ENCODE measurements at places on chromosomes 1 and 21.
A peak's percentile ranks its signal among the peaks of the same experiment; 100 is the strongest.

GRCh38 chr1:47849005-47849521 lies 148.1 kb downstream of the TRABD2B start:
- DNase-seq = no peak

DNA sequence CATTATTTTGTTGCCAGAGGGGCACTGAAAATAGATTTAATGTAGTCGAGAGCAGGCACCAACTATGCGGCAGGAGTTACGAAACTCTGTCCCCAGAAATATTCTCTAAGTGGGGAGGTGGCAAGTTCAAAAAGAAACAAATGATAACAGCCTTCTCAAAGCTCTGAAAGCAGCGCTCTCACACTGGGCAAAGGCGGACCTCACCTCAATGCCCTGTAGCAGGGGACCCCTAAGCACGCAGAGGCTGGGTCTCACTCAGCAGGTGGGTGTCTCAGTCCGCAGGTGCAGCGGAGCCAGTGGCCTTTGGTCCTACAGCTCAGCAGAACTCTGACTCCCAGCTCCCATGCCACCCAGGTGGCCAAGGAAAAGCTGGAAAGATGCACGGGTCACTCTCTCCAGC lies 21.8 kb upstream of the TMPRSS2 start:
- no peak for DNase-seq

DNA sequence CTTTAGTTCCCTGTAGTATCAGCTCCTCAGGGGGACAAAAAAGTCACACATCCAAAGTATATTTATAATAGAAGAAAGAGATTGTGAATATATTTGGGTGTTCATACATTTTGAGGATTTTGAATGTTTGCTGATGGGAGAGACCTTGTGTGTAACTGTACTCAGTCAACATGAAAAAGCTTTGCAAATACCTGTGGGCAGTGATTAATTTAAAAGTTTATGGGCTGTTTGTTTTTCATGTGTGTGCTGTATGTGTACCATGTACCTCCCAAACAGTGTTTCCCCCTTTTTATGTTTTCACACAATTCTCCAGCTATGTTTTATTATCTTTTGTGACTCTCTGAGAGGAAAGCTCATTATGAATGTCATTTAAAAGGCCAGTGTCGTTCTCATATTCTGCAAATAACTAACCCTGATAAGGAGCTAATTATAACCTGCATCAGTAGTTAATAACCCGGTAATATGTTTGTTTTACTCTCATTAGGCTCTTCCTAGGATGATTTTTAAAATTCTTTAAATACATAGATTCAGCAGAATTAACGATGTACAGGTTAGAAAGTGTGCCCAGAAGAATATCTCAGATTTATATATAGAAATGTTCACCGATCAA lies 271.5 kb downstream of the NFIA start:
- DNase-seq = no peak

- no peak for DNase-seq
Measured at GRCh38 chr1:26017606-26018005, 4.0 kb upstream of the EXTL1 start.

DNA sequence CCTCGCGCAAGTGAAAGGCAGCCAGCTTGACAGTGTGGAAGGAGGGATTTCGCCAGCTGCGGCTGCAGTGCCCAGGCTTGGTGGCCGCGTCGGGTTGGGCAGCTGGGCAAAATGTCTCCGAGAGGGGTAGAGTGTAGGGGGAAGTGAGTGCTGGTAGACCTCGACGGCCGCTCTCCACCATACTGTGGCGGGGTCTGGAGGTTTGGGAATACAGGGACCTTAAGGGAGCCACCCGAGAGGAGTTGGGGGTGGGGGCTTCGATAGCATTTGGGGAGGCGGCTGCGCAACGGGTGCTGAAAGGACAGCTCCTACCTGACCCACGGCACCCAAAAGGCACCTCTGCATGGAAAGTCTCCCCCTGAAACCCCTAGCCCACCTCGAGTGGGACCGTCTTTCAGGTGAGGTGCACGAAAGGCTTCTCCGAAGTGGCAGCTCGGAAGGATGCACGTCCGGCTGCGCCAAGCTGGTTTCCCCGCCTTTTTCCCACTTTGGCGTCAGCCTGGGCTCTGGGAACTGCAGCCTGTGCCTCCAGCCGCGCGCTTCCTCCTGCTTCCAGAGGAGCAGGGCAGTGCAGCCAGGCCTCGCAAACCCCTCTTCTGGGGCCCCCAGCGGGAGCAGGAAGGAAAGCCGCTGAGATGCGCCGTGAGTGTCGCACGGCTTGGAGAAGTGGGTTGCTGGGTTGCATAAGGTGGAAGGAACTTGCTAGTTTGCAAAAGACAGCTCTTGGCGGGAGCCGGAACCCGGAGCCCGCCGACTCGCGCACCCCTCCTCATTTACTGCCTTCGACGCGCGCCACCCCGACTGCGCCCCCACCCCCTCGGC lies 531 bp upstream of the HMGN2 start:
- peak; percentile 7 for DNase-seq

- no peak for DNase-seq
Measured at GRCh38 chr1:233172201-233172600, 123.3 kb downstream of the PCNX2 start.

DNA sequence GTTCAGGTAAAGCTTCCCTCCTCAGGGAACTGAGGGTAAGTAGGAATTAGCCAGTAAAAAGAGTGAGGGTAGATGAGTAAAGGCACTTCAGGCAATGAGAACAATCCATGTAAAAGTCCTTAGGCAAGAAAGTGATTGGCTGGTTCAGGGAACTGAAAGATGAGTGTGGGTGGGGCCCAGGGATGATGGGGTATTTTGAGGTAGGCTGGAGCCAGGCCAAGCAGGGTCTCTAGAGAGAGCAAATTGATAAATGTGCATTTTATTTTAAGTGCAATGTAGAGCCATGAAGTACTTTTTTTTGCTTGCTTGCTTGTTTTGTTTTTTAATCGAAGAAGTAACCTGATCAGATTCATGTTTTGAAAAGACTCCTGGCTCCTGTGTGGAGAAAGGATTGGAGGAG lies 26.5 kb downstream of the OSBPL9 start:
- DNase-seq = no peak

- DNase-seq = no peak
Measured at GRCh38 chr1:19495000-19495656, 9.8 kb upstream of the CAPZB start.

DNA sequence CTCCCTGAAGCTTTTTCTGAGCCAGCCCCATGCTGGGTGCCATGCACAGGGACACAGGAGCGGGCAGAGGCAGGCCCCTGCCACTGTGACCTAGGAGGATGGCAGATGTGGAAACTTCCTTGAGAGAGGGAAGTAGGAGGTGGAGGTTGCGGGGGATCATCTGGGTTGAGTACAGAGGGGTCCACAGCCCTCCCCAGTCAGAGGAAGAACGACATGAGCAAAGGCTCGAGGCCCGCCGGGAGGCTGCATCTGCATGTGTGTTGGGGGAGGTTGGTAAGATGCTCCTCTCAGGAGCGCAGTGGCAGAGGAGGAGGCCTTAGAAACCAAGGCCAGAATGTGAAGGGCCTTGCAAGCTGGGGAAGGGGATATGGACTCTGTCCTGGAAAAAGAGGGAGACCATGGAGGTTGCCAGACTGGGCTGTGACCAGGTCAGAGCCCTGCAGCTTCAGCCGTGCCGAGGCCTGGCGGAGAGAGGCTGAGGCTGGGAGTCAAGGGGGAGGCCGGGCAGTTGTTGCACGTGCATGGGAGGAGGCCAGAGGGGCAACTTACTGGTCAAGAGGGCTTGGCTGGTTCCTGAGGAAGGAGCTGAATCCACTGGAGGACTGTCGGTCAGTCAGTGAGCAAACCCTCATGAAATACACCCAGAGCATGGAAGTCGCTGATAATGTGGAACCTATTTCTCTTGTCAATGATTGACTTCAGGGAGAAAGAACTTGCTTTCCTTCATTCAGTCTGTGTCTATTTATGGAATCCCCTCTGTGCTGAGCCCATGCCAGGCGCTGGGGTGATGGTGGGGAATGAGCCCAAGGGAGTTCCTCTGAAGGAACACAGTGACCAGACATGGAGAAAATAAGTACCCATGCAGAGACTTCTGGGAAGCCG lies 31.7 kb downstream of the A3GALT2 start:
- no peak for DNase-seq

GRCh38 chr21:43287795-43288755 lies 119.3 kb downstream of the CRYAA start:
- no peak for DNase-seq

DNA sequence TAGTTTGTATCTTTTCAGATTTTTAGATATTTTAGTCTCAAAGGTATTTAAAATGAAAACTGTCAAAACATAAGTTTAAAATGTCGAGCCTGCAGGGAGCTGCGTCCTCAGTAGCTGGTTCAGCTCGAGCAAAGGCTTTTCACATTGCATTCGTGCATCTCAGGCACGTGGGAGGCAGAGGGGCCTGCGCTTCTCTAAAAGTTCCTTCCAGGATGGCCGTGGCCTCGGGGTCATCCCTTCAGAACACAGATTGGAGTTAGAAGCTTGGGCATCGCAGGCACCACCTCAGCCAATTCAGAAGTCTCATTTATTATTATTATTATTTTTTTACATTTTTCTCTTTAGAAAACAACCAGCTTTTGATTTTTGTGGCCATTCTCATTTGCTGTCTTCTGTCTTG lies 66.9 kb upstream of the DIP2A start:
- no peak for DNase-seq

DNA sequence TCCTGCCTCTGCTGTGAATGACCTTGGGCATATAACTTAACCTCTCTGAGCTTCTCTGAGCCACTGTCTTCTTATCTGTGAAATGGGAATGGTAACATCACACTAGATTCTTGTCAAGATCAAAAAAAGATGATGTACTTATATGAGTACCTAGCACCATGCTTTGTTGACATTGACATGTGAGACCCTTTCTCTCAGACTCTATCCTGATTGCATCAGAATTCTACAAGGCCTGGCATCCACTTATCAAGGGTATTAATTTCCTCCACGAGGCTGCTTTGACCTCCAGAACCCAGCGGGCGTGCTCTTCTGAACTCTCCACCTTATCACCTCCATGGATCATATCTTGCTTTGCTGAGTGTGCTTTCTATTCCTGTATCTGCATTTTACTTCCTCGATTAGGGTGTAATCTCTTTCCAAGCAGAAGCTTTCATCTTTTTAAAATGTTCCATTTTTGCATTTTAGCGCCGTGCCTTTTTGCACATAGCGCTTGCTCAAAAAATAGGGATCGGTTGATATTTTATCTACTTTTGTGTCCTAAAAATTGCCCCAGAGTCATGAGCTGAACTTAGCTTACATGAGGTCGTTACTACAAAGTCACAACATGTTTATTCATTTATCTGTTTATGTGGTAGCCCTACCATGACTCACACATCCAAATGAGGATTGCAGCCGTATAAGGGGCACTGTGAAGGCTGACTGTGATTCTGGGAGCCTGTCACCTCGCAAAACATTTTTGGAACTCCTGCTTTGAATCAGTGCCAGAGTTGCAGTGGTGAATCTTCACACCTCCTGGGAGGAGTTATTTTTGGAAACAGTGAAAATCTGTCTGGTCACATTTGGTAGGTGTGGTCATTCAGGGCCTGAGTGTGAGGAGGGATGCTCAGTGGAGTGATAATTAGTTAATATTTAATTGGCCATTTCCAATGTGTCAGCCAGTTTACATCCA lies 63.2 kb downstream of the IER5 start:
- DNase-seq = no peak

- DNase-seq = no peak
Measured at GRCh38 chr1:112794654-112795239, 79.6 kb upstream of the PPM1J start.

- no peak for DNase-seq
Measured at GRCh38 chr21:39537571-39537970, 75.2 kb upstream of the B3GALT5 start.

- no peak for DNase-seq
Measured at GRCh38 chr1:179127163-179127895, 45.5 kb downstream of the TOR3A start.

DNA sequence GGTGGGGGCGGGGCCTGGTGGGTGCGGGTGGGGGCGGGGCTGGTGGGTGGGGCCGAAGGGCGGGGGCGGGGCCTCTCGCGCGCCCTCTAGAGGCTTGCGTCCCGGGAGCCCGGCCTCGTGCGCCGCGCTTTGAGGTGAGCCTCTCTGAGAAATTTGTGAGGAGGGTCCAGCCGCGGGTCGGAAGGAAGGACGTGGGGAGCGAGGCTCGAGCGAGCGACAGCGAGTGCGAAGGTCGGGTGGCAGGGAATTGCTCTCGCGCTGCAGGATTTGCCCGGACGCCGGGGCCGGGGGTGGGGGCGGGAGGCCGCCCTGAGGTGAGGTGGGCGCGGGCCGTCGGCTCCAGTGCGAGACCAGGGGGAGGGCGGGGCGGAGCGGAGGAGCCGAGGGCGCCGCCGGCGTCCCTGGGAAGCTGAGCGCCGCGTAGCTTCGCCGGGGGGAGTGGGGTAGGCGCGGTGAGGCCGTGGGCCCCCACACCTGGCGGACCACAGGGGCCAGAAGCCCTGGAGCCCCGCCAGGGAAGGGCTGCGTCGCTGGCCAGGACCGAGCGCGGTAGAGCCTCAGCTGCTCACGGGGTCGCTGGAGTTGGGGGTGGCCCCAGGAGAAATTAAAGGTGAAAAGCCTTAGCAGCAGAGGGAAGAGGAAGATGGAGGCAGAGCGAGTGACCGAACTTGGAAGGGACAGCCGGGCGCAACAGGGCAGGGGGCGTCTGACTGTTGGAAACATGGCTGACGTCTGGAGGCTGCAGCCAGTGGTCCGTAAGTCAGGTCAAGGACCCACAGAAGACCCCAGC lies 754 bp upstream of the LSS start:
- DNase-seq = no peak

GRCh38 chr1:59343576-59343840 lies 46.6 kb downstream of the FGGY start:
- DNase-seq = no peak

- no peak for DNase-seq
Measured at GRCh38 chr1:155209312-155209721, 822 bp downstream of the MTX1 start.

DNA sequence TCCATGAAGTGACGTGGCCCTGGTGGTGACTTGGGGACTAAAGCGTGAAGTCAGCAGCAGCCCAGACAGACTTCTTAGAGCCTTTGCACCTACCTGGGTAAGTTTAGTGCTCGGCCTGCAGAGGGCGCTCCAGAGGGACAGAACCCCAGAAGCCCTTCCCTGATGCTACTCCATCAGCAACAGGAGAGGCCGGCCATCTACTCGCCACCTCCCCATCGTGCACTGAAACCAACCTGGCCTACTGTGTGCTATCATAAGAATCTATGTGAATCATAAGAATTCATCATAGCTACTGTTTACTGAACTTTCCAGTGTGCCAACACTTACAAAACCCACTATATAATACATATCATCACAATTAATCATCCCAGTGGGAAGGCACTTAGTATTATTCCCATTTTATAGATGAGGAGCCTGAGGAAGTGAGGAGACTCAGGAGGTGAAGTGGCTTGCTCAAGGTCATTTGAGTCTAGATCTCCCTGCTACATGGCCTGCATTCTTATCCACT lies 7.9 kb upstream of the EDN2 start:
- no peak for DNase-seq

All from activated CD4-positive, CD25-positive, alpha-beta regulatory T cell treated with anti-CD3 and anti-CD28 coated beads, Interleukin-2, amount 50 U/mL, for 16 hours (primary cell).